Smooth muscle cell of bladder (primary cell): ENCODE measurements at places on chromosomes 5 and 9. TPM values are rescaled to one million over a fixed set of nuclear protein-coding genes. Genes with fewer than 3 reads are reported as not detected.

KIF3A gene
- total RNA-seq = 7.1 and 9.3 TPM in 2 replicates

IFNA2 gene
- not detected in 2 replicates for total RNA-seq

IRGM gene
- total RNA-seq = under 0.01 TPM in 1 of 2 replicates, not detected in the other

PKD2L2 gene
- 0.18 TPM in 1 of 2 replicates, not detected in the other for total RNA-seq

ELL2 gene
- 54.3 and 59.6 TPM in 2 replicates for total RNA-seq

TNC gene
- 46.8 and 73.0 TPM in 2 replicates for total RNA-seq

NUTM2G gene
- not detected in 2 replicates for total RNA-seq

FAT2 gene
- total RNA-seq = under 0.01 TPM in 2 replicates
